ENCODE measurements at places on chromosomes 1 and 21. TPM values are rescaled to one million over a fixed set of nuclear protein-coding genes. Genes with fewer than 3 reads are reported as not detected.

GRCh38 chr1:180365039-180365438, 135.0 kb downstream of the LHX4 start:
- no peak for DNase-seq

DNA sequence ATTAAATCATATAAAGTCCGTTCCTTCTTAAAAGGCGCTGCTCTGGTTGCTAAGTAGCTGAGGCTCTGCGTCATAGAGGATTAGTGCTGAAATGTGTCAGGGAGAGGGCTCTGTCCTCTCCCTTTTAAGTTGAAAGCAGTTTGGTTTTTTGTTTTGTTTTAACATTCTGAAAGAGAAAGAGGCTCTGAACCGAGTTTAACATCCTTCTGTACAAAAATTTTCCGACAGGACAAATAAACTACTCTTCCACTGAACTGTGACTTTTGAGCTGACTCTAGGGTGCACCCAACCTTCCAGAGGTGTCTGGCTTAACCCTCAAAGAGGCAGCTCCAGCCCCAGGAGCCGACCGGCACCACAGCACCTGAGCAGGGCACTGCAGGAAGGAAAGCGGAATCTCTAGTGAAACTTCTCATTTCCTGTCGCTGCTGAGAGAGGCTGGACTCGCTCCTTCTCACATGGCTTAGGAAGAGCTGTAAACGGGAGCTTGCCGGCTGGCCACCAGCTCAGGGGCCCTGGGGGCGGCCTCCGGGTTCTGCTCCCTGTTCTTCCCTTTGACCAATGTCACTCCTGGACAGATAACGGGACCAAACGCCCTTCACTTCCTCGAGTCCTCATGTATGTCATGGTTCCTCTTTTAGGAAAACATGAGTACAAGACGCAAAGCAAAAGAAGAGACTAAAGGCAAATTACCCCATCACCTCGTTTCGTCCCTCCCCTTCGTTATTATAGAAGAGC, 1.2 kb downstream of the VAV3 start:
- DNase-seq, result no peak

The IL19 gene
- total RNA-seq, result not detected

- no peak for DNase-seq
These were observed 25.2 kb downstream of the MAPKAPK2 start for GRCh38 chr1:206709772-206710459.

The APCS gene
- total RNA-seq, result not detected

DNA sequence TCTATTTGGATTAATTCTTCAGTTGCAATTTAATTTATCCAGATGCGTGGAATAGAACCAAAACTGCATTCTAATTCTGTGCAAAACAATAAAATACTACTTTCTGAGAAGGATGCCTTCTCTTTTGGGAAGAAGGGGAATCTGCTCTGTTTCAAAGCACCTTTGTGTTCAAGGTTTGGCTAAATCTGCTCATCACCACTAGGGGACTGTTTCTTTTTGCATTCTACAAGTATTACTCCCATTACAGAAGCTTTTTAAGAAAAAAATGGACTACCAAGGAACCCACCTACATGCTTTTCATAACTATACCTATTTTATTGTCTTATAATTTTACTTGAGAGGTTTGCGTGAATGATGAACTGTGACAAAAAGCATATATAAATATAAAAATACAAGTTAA, 18.2 kb downstream of the MRPS6 start:
- no peak for DNase-seq

The CNR2 gene
- not detected for total RNA-seq

The FHAD1 gene
- 0.25 TPM for total RNA-seq

GRCh38 chr21:46381541-46381940, 57.6 kb downstream of the PCNT start:
- no peak for DNase-seq

The LCE2B gene
- not detected for total RNA-seq

- no peak for DNase-seq
These were observed 172.7 kb downstream of the NPHP4 start for GRCh38 chr1:5819391-5820025.
